Muscle of leg (tissue), 16 donors: ENCODE measurements at places on chromosomes 5 and 9. TPM values are rescaled to one million over a fixed set of nuclear protein-coding genes. Genes with fewer than 3 reads are reported as not detected.

- no peak for DNase-seq
These were observed 1.0 kb upstream of the FBXW11 start for GRCh38 chr5:172007175-172008110.

DNA sequence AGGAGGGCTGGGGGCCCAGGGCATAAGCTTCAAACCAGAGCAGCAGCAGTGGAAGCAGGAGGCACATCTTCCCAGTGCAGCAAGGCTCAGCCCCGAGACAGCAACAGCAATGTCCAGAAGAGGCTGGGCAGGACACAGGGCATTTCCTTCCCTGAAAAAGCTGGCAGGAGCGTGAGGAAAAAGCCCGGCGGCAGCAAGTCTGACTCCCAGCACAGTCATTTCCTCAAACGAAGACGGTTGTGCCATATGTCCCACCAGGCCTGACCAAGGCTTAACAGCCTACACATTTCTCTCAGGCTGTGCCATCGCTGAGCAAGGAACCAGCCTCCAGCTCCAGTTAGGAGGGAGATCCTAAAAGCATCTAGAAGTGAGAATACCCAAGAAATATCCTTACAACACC lies 74.5 kb downstream of the APTX start:
- DNase-seq, result no peak

The TEK gene
- 15.3 TPM for polyA plus RNA-seq

- DNase-seq, result no peak
These were observed 1290.3 kb upstream of the CDH9 start for GRCh38 chr5:28328681-28329080.

GRCh38 chr5:90602681-90603080 lies 44.1 kb downstream of the ADGRV1 start:
- no peak for DNase-seq

The FOXD4L3 gene
- 0.23 TPM for polyA plus RNA-seq

DNA sequence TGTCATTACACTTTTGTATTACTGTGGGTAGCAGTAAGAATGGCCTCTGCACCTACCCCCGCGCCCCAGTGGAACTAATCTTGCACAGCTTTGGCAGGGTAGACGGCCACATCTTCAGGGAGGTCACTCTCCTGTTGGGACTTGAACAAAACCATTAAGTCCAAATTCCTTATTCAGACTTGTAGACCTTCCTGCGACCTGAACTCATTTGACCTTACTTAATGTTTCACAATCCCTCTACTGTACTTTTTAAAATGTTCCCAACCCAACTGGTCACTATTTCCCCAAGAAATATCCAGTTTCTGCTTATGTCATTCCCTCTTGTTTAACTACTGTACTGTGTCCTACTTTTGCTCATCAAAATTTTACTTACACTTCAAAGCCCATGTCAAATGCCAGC lies 5.3 kb upstream of the FAM120AOS start:
- no peak for DNase-seq

The ZNF879 gene
- polyA plus RNA-seq, result 4.3 TPM

DNA sequence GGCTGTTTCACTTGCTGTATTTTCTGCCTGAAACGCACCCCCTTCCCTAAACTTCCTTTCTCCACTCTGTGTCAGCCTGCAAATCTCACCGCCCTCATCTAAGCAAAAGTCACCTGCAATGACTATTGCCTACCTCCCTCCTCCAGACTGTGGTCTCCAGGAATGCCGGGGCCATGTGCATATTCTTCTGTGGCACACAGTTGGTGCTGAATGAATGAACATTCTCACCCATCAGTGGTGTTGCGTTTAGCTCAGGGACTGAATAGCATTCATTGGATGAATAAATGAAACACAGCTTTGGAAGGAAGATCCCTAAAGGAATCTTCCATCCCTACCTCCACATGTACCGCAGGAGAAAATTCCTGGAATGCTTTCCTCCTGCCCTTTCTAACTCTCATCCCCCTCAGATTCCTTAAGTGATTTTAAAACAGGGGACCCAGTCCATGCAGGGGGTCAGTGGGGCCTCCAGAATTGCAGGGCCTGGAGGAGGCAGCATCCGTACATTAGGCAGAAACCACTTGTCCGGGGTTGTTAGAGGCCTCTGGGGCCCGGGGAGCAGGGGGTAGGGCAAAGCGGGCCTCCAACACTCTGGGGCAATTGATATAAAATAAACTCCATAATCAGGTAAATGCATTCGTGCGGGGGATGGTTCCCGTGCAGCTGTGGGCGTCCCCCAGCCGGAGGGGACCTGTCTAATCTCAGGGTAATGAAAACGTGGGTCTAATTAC lies 28.3 kb upstream of the PTGS1 start:
- DNase-seq, result no peak

The CYSRT1 gene
- polyA plus RNA-seq, result 3.9 TPM

DNA sequence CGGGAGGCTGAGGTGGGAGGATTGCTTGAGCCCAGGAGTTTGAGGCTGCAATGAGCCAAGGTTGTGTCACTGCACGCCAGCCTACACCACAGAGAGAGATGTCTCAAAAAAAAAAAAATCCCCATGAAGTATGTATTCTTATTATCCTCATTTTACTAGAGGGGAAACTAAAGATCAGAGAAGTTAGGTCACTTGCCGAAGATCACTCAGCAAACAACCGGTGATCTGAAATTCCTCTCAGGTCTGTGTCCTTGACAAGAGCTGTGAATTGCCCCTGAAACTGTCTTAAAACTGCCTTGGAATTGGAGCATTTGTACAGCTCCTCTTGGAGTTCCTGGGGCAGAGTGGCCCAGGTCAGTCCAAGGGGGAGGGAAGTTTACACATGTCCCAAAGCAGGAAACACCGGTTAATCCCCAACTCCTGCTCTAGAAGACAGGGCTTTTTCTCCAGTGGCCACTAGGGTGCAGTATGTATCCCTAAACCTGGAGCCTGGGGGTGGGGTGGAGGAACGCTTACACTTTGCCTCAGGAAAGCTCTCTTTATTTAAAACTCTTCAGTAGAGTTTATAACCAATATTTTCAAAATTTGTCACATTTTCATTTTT lies 27.6 kb downstream of the AQP7 start:
- DNase-seq, result peak; percentile 88

- DNase-seq, result peak; percentile 38
These were observed 394.0 kb downstream of the CETN3 start for GRCh38 chr5:90015584-90016018.

The SLC31A2 gene
- polyA plus RNA-seq, result 3.0 TPM

- DNase-seq, result peak; percentile 74
These were observed 62.4 kb upstream of the FSD1L start for GRCh38 chr9:105385381-105385985.

DNA sequence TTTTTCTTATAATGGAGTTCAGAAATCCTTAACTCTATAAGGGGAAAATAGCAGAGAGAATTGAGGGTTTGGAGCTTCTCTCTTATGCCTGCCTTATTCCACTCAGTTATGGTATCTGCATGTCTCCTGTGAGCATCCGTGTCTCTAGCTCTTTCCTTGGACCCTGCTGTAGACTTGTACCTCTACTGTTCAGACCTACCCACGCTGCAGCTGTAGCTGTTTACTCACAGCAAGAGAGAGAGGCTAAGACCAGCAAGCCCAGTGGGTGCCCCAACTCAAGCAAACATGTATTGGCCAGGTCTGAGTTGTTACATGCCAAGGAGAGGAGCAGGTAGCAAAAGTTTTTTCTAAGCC lies 7.1 kb upstream of the PCSK1 start:
- no peak for DNase-seq

The INSL4 gene
- not detected for polyA plus RNA-seq

GRCh38 chr9:31355159-31355882 lies 1029.1 kb upstream of the ACO1 start:
- DNase-seq, result no peak

The PCDHA12 gene
- not detected for polyA plus RNA-seq

DNA sequence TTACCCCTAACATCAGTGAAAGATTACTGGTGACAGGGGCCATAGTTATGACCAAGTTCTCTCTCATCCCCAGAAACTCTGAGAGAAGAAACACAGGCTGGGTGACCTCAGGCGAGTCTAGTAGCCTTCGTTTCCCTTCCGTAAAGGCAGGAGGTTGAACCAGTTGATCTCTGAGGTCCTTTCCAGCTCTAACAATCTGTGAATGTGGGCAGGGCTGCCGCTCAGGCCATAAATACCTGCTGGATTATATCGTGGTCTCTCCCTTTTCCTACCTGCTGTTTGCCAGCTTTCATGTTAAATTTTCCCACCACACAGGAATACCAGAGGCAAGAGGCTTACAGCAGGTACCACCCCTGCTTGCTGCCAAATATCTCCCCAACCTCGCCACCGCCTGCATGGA lies 357.5 kb downstream of the SH3GL2 start:
- DNase-seq, result no peak

GRCh38 chr5:143893638-143894037 lies 81.7 kb downstream of the HMHB1 start:
- no peak for DNase-seq

The CFAP90 gene
- 0.43 TPM for polyA plus RNA-seq

The JMY gene
- 10.2 TPM for polyA plus RNA-seq

GRCh38 chr5:148924817-148925216 lies 98.4 kb downstream of the ADRB2 start:
- no peak for DNase-seq

The FOXD4L6 gene
- polyA plus RNA-seq, result not detected

DNA sequence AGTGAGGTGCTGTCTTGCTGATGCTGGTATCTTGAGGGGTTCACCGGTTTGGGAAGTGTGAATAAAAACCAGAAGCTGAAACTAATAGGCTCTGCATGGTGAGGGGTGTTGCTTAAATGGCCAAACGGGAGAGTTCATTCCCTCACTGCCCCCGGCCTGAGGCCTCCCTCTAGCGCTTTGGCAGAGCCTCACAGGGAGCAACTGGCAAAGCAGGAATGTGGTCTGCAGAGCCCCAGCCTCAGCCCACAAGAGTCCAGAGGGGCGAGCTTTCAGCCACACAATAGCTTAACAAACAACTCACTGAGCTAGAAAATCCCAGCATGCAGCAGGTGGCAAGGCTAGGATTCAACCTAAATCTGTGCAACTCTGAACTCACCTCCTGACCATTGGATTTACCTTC lies 234.8 kb downstream of the MED10 start:
- DNase-seq, result no peak

GRCh38 chr5:64505769-64506566 lies at the start of gene RGS7BP:
RGS7BP (plus strand) TSS chr5:64506015; CDS start chr5:64506625, 610 bp downstream.
- DNase-seq, result peak; percentile 56

The SLC46A2 gene
- polyA plus RNA-seq, result 0.19 TPM

DNA sequence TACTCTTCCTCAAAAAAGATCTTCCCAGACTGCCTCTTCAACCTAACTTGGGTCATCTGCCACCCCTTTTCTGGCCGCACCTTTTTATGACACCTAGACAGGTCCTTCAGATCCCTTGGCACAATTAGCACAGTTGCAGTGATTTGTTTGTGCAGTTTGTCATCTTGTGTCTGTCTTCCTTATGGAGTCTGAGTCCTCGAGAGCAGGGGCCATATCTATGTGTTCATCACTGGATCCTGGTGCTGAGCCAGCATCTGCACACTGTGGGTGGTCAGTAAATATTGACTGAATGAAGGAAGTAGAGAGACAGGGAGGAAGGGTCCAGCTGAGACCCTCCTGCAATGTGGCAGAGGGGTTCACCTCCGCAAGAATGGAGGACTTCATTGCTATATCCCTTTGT lies 14.4 kb downstream of the ERGIC1 start:
- DNase-seq, result no peak

The OTP gene
- polyA plus RNA-seq, result not detected

DNA sequence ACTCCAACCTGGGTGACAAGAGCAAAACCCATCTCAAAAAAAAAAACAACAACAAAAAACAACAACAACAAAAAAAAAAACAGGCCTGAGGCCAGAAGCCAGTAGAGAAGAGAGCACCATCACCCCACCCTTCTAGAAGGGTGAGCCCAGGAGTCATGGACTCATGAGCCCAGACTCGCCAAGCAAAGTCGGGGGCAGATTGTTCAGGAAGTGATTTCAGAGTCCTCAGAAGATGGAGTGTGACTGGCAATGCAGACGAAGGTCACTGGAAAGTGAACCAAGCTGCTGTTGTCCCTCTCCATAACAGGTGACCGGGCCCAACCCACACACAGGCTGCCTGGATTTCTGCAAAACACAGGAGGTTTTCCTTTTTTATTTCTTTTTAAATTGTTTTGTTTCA lies 9.0 kb upstream of the WDR38 start:
- no peak for DNase-seq

- DNase-seq, result no peak
These were observed 6.2 kb downstream of the SMIM32 start for GRCh38 chr5:136186796-136187195.

DNA sequence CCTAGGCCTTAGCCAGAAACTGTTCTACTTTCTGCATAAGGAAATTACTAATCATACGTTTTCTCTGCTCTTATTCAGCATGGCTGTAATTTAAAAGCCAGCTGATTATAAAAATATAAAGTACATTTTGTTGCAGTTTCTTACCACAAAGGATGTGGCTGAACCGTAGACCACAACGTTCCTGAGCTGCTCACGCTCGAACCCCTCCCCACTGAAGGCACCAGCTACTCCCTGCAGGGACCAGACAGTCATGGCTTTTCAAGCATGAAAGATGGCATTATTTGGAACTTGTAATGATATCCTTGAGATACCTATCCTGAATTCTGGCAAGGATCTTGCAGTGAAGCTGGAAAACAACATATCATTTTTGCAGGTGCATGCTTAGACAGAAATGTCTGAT lies 91.8 kb upstream of the DMRT1 start:
- no peak for DNase-seq
